Posterior cingulate gyrus (tissue), 11 donors: ENCODE measurements at places on chromosomes 1 and 21.

- DNase-seq, result no peak
These were observed 1245.1 kb upstream of the ADGRL4 start for GRCh38 chr1:80251591-80251990.

- no peak for DNase-seq
These were observed 271.3 kb upstream of the KIAA0040 start for GRCh38 chr1:175463853-175464252.

GRCh38 chr1:224811564-224811963 is 117.9 kb upstream of the DNAH14 start:
- no peak for DNase-seq

GRCh38 chr1:170660281-170660713 is 3.6 kb upstream of the PRRX1 start:
- DNase-seq, result no peak

DNA sequence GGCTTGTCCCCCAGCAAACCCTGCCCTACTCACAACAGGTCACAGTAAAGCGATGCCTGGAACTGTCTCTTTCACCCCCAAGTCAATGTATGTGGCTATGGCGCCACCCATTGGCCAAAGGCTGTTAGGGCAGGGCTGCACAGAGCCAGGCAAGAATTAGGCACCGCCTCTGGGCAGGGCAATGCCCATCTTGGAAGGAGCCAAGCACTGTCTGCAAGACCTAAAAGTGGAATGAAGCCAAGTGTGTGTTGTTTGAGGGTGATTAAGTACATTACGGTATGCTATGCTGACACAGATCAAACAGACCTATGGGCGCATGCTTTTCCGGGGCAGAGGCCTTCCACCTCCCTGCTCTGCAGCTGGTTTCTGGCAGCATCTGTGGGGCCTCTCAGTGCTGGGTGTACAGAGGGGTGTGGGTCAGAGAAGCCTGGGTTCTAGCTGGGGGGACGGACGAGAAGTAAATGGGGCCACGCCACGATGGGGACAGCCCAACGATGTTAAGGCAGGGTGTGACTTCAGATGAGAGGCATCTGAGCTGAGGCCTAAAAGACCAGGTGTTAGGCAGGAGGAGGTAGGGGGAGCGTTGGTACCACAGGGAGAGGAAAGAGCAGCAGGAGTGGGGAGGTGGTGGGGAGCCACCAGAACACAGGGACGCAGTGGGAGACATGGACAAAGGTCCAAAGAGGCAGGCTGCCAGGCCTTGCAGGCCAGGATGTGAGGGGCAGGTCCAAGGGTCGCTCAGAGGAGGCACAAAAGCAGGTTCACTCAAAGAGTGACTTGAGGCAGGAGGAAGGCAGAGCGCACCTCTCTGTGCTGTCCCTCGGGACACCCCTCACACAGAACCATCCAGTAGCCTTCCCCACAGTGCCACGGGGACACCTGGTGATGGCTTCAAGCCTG is 49.8 kb downstream of the ACOT7 start:
- DNase-seq, result peak; percentile 90

- DNase-seq, result no peak
These were observed 124.2 kb upstream of the B3GALT2 start for GRCh38 chr1:193310564-193310963.

- DNase-seq, result peak; percentile 79
These were observed 37.0 kb upstream of the KCNA10 start for GRCh38 chr1:110555807-110556470.

DNA sequence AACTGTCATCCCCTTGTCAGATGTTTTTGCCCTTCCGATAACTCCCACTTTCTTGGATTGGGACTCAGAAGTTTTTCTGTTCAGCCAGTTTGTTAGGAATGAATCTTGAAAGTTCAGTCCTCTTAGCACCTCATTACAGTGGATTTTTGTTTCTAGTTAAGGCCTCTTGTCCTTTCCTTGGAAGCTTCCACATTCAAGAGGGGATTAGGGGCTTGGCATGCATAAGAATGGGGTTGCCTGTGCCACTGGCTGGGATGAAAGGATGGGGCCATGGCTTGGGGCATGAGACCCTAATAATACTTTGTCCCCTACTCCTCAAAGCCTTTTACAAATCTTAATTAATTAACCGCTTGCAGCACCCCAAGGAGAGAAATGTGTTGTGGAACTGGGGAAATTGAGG is 2.4 kb upstream of the DHDDS start:
- no peak for DNase-seq

DNA sequence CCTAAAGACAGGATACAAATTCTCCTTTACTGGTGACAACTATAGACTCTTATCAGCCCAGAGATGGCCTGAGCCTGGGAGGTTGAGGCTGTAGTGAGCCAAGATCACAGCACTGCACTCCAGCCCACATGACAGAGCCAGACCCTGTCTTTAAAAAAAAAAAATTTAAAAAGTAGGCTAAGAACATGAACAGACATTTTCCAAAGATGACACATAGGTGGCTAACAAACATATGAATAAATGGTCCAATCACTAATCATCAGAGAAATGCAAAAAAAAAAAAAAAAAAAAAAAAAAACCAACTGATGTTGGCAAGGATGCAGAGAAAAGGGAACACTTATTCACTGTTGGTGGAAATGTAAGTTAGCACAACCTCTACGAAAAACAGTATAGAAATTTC is 65.0 kb downstream of the TOR3A start:
- DNase-seq, result no peak

DNA sequence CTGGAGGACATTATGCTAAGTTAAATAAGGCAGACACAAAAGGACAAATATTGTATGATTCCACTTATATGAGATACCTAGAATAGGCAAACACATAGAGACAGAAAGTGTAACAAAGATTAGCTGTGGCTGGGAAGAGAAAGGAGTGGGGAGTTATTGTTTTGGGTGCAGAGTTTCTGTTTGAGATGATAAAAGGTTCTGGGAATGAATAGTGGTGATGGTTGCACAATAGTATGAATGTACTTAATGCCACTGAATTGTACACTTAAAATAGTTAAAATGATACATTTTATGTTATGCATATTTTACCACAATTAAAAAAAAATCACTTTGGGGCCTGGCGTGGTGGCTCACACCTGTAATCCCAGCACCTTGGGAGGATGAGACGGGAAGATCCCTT is 21.2 kb upstream of the ERO1B start:
- DNase-seq, result no peak

DNA sequence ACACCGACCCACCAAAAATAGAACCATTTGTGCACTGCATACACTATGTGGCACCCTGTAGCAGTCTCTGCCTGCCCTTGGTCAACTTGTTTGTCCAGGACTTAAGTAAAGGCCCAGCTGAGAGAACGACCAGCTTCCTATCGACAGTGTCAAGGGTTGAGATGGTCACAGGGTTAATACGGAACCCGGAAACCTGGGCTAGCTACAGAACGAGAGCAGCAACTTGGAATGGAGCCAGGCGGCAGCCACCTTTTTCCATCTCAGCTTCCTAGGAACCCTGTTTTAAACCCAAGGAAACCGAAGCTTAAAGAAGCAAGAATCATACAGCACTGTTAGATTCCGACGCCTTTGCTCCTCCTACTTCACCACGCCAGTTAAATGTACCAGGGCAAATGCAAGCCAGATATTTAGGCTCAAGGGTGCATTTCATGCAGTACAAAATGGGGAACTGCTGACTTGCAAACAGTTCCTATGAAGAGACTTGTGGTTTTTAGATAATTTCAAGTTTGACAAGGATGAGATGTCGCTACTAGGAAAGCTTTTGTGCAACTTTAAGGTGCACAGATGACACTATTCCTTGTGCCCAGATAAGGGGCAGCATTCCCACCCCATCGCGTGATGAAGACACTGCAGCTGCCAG is 35.5 kb downstream of the SLC66A1 start:
- DNase-seq, result no peak

DNA sequence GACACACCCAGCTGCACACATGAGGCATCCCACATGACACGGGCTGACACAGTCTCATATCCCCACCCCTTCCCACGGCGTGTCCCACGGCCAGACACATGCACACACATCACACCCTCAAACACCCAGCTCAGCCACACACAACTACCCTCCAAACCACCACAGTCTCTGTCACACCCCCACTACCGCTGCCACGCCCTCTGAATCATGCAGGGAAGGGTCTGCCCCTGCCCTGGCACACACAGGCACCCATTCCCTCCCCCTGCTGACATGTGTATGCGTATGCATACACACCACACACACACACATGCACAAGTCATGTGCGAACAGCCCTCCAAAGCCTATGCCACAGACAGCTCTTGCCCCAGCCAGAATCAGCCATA is 22.6 kb downstream of the PODN start:
- DNase-seq, result no peak

- no peak for DNase-seq
These were observed 103.1 kb upstream of the SLC2A1 start for GRCh38 chr1:43061757-43062156.

- no peak for DNase-seq
These were observed 45.5 kb downstream of the VPS13D start for GRCh38 chr1:12275370-12275769.

DNA sequence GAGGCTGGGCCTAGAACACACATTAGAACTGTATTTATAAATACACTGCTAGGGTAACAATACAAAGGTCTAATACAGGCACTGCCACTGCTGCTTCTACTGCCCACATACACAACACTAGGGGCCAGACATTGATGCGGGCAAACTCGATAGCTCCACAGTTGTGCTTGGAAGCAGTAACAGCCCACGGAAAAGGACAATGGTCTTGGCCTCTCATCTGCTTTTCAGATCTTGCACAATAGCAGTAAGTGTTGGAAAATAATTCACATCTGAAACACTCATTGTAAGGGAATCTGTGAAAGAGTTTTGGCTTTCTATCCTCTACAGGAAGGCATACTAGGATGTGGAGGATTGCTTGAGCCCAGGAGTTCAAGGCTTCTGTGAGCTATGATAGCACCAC is 6.9 kb upstream of the SPOCD1 start:
- no peak for DNase-seq

GRCh38 chr1:156103521-156103947 is 11.0 kb upstream of the LMNA start:
- no peak for DNase-seq

GRCh38 chr1:230747890-230748800 is 957 bp downstream of the CAPN9 start:
- no peak for DNase-seq

DNA sequence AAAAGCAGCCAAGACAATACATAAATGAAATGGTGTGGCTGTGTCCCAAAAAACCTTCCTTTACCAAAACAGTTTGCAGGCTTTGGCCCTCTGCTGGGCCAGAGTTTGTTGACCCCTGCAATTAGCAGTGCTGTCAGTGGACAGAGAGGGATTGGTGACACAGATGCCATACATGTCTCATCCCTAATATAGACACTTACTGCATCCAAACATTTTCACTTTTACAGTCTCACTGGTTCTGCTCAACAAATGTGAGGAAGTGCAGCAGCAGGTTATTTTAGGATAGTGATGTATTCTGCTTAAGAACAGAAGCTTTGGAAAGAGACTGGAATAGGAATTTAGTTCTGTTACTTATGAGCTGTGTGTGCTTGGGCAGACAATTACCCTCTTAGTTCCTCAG is 462.8 kb upstream of the LRRC7 start:
- no peak for DNase-seq

- DNase-seq, result no peak
These were observed 36.9 kb upstream of the ST6GALNAC5 start for GRCh38 chr1:76830373-76830772.

DNA sequence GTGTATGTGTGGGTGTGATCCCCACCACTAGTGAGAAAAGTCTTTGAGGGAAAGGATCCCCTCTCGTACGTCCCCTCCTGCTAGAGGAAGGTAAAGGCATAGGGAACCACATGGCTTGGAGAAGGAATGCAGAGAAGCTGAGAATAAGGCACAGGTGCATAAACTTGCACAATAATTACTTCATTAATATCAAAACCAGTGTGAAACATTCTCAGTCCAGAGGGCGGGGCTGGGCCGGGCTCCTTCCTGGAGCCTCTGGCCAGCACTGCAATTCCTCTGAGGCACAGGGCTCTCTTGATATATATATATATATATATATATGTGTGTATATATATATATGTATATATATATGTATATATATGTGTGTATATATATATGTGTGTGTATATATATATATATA is 162.6 kb downstream of the TSEN15 start:
- no peak for DNase-seq

DNA sequence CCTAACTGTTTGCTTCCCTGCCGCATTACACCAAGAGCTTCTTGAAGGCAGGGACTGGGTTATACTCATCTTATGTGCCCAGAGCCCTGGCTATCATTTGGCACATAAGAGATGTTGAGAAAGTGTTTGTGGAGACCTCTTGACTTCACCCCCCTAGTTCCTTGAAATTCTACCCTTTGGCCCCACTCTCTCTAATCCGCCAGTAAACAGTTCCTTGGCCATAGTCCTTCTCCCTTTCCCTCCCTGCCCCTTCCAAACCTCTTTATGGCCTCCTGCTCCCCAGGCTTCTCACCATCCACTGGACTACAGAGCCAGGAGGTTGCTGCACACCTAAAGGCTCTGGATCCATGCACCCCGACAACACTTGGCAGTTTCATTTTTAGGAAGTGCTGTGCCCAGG is 1.5 kb upstream of the CDK18 start:
- no peak for DNase-seq

DNA sequence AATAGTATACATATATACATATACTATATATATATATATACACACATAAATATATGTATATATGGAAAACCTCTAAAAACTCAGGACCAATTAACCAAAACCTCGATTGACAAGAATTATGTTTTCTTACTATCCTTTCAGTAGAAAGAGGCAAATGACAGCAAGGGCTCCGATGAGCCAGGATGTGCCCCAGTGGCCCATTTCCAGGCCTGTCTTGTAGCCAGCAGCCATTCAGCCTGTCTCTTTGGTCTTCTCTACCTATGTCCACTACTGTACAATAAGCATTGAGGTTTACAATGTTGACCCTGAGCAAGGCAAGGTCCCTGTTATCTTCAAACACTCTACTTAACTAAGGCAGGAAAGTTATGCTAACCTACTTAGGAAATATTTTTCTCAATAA is 9.8 kb downstream of the KCNA2 start:
- no peak for DNase-seq

DNA sequence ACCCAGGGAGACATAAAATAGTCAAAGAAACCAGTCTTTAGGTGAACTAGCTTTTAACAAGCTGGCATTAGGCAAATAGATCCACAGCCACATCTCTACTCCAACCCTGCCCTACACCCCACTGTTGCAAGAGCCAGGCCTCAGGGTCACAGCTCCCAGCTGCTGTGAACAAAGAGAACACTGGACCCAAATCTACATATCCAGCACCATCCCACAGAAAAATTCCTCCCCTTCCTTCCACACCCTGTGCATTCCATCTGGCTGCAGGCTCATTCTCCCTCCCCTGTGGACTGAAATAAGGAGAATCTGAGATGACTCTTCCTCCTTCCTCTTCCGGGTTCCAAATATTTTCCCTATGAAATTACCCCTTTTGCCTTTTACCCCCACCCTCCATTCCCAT is 23.2 kb downstream of the DLGAP3 start:
- DNase-seq, result no peak

- no peak for DNase-seq
These were observed 18.9 kb downstream of the PLCH2 start for GRCh38 chr1:2495026-2495425.
